ENCODE measurements at places on chromosomes 3 and 15. TPM values are rescaled to one million over a fixed set of nuclear protein-coding genes. Genes with fewer than 3 reads are reported as not detected.

Gene PTX3
- total RNA-seq, result not detected

Gene PLA2G4E
- not detected for total RNA-seq

Gene ZNF385D
- total RNA-seq, result not detected

Gene PLEKHO2
- 33.1 TPM for total RNA-seq

Gene USF3
- 19.9 TPM for total RNA-seq

Gene CPN2
- not detected for total RNA-seq

Gene EXD1
- total RNA-seq, result not detected

Gene PRKCI
- 18.6 TPM for total RNA-seq

Gene FILIP1L
- total RNA-seq, result 2.0 TPM

Gene GRK7
- not detected for total RNA-seq

Gene MYO5C
- 1.4 TPM for total RNA-seq

Gene FBXW12
- not detected for total RNA-seq

Gene TTC23
- total RNA-seq, result 1.6 TPM

Gene SLC28A1
- not detected for total RNA-seq

Gene IGDCC3
- total RNA-seq, result not detected

DNA sequence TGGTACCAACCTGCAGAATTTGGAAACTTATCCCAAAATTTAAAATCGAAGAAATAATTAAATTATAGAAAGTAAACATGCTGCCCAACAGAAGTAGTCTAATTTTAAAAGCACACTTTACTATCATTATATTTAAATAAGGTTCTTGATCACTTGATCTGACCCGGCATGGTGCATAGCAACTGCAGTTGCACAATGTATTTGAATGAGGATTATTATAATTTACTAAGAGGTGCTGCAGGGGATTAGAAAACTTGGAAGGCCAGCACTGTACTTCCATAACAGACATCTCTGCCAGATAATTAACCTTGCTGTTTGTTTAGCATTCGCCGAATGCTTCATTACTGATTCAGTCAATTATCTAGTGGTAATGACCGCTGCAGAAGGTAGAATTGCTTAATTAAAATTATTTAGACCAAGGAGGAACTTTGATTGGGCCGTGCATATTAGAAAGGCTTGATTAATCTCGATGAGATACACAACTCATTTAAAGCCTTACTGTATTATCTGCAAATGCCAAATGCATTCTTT lies 971.6 kb downstream of the ZPLD1 start:
- DNase-seq, result no peak

DNA sequence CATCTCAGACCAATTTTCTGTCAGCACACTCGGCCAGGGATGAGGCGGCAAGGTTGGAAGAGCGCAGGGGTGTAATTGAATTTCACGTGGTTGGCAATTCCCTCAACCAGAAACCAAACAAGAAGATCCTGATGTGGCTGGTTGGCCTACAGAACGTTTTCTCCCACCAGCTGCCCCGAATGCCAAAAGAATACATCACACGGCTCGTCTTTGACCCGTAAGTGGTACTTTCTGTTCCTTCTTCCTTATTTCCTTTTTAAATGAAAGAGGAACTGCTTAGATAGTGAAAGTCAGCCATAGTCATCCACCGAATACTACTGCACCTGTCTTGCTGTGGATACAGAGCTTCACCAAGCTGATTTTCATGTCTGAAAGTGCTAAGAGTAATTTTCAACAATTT lies 60.1 kb downstream of the SGO1 start:
- DNase-seq, result no peak

GRCh38 chr15:51907136-51907862 lies 64.3 kb downstream of the LEO1 start:
- no peak for DNase-seq

GRCh38 chr3:171615686-171616085 lies 155.5 kb upstream of the TNIK start:
- no peak for DNase-seq

DNA sequence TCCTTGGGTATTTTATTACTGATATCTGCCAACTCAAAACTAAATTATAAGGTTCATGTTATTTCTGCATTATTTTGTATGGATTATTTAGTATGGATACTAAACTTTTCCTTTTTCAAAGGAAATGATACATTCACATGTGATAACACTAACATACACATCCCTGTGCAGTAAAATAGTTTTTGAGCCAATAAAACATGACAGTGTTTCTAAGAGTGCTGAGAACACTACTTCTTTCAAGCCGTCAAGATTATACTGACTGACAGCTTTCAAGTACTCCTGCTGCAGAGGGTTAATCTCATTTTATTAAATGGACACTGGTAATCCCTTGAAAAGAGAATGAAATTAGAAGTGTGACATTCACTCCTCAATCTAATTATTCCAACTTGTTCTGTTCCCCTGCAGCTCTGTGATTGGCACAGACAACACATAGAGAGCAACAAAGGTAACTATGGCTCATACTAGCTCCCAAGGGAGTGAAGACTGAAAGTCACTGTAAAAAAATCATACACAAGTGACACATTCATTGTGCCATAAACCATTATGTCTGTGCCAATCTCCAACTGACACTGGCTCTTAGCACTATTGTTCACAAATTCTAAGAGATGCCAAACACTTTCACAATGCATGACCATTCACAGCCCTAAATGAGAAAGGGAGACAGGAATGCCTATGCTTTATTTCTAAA lies 468.6 kb downstream of the SHQ1 start:
- no peak for DNase-seq

- no peak for DNase-seq
Observed at GRCh38 chr3:101253396-101253795, 67.0 kb downstream of the IMPG2 start.

DNA sequence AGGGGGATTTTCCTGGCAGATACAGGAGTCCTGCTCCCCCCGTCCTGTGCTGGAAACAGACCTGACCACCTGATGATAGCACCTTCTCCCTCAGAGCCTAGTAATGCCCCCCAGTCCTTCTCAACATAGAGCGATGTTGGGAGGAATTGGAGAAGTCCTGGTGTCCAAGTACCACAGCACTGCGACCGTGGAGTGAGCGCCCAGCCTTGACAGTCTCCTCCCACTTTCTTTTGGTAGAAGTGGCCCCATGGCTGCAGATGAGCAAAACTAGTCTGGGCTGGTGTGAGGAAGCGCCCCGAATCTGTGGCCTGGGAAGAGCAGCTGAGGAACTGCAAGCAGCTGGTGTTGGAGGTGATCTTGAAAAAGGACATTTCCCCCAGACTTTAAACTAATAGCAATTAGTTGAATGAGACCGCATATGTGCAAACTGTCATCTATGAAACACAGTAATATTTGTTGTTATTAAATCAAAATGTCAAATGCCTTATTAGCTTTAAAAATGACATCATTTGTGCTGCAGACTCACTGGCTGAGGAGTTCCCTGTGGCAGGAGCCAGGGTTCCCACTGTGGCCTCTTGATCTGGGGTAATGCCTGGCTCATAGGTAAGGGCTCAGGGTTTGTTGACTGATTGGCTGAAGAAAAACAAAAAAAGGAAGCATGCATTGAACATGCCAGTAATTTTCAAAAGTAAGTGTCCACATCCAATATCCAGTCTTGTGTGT lies 121.8 kb downstream of the CACNA2D3 start:
- no peak for DNase-seq

GRCh38 chr3:134002306-134002705 lies 27.4 kb downstream of the SLCO2A1 start:
- no peak for DNase-seq

DNA sequence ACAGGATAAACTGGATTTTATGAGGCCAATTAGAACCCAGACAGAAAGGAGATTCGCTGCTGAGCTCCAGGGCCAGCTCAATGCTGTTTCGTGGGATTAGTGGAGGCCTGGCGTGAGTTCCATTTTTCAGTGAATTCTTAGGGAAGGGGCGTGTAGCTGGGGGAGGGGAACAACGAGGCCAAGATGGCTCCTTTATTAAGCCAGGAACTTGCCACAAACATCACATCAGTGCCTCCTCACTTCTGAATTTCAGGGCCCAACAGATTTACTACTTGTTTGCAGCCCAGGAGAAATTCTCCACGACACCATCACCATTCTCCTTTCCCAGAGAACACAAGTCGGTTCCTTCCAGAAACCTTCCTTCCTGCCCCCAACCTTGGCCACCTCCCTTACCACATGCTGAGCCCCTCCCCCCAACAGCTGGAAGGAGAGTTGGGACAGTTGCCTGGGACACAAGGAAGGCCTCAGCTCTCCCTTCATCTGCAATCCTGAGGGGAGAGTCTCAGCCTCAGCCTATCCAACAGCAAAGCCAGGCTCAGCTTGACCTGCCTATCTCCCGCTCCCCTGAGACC lies 5.8 kb downstream of the IGDCC4 start:
- DNase-seq, result no peak

DNA sequence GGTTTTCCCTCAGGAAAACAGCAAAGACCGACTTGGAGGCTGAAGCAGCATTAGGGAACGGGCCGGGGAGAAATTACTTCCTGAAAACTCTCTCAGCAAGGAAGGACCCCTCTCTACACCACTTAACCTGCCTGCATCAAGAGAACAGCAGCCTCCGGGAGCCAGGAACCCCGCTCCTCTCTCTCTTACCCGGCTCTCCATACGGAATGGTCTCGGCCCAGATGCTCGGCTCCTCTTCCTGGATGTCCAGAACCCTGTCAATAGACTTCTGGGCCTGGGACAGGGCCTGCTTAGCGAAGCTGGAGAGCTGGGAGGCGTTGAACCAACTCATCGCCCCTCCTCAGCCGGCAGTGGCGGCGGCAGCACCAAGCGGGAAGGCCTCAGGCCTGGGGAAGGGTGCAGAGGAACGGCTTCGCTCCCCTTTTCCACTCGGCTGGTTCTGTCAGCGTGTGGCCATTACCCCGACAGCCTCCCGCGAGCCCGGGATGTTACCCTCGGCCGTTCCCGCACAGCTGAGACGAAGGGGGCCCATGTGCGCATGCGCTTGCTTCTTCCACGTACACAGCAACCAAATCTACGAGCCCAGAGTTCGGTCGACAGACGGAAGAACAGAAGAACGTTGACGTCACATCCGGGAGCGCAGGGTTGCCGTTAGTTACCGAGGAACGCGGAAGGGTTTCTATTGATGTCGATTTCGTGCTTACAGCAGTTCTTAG lies at the start of gene TMF1:
Gene TMF1 (minus strand): TSS at position 578 of the 716 bp plus-strand sequence. CDS start 247 bp downstream, at position 331.
- DNase-seq, result peak; percentile 98

GRCh38 chr15:68217341-68217740 lies 12.2 kb downstream of the CLN6 start:
- DNase-seq, result no peak

- DNase-seq, result no peak
Observed at GRCh38 chr3:12234192-12234591, 54.7 kb upstream of the PPARG start.

- DNase-seq, result no peak
Observed at GRCh38 chr3:64021922-64022321, 1.4 kb downstream of the PSMD6 start.

GRCh38 chr15:101390060-101390459 lies 95.0 kb upstream of the SNRPA1 start:
- DNase-seq, result no peak

DNA sequence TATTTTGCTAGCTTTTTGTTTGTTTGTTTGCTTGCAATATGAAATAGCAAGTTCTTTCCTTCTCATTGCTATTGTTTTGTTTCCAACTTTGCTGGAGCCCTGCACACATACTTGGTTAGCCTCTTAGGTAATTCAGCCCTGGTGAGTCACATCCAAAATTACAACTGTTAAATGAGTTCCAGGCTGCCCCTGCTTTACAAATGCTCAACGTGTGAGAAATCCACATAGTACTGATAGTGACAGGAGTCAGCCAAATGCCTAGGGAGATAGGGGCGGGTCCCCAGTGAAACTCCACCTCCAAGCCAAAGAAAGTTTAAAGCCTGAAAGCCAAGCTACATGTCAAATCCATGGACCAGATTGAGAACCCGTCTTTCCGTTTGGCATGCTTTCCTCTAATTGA lies 81.3 kb upstream of the RNF7 start:
- DNase-seq, result no peak

DNA sequence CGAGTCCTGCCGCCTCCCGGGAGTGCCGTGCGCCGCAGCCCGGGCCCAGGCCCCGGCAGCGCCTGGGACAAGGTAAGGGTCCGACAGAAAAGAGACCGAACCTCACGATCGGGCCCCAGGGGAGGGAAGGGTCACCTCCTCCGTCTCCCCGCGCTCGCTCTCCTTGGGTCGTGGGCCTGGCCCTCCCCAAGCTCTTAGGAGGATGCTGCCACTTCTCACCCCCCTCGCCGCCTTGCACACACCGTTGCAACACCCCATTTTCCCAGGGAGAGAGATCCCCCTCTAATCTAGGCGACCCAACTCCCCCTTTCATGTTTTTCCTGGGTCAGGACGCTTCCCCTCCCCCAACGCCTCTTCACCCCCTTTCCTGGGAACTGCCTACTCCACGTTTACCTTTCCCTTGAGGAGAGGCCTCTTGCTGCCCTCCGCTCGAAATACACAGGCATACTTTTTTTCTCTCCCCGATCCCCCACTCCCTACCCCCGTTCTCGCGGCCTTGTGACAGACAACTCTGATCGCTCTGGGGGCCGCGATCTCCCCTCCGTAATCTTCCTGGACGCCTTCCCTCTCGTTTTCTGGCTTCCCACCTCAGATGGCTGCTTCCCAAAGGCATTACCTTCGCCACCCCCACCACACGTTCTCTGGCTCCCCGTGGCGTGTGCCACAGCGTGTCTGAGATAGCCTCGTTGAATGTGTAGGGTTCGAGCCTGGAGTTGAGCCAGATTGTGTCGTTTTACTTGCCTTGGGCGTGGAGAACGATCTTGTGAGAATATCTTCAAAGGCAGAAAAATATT lies 688 bp downstream of the SETD5 start:
- peak; percentile 42 for DNase-seq

DNA sequence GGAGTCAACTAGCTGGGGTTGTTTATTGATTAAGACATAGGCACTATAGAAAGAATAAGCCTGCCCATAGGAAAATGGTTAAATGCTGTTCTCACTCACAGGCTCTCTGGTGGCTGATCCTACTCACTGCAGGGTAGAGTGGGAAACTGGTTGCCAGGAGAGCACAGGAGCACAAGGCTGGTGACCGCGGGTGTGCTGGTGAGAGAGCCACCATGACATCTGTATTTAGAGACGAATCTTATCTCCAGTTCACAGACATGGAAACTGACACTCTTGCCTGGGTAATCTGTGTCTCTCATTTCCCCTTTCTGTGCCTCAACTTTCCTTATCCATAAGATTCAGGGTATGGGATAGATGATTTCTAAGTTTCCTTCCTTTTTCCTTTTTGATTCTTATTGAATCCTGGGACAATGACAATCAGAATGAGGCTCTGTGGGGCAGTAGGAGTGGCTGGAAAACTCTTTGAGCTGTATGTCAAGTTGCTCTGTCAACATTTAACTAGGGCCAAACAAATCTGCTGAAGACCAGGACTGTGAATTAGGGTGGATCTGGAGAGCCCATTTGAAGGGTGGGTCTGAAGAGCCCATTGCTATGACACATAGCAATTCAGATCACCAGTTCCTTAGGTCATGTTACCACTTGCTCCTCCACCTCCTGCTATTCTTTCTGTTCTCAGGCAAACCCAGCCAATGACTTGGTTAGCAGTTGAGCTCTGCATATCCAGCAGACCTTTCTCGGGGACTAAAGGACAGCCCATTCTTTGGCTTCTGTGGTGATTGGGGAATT lies 286.1 kb upstream of the TBL1XR1 start:
- no peak for DNase-seq

Measured in activated CD4-positive, alpha-beta memory T cell treated with anti-CD3 and anti-CD28 coated beads, Interleukin-2, amount 10 ng/mL, durations not matched to agents 7 days and 5 days (primary cell).